Thyroid gland (tissue), 4 donors: ENCODE measurements at places on chromosomes 13 and 19. TPM values are rescaled to one million over a fixed set of nuclear protein-coding genes. Genes with fewer than 3 reads are reported as not detected.

GRCh38 chr19:35127871-35128270 lies 7.0 kb downstream of the LGI4 start:
- no peak overlapping the region for H3K27ac ChIP-seq
- no peaks in the 10 kb centered on the region for H3K27me3 ChIP-seq
- no peak overlapping the region for H3K4me3 ChIP-seq
- no peaks in the 10 kb centered on the region for H3K36me3 ChIP-seq
- no peak for DNase-seq
- peaks cover 16% of the 10 kb centered on the region for H3K4me1 ChIP-seq

DNA sequence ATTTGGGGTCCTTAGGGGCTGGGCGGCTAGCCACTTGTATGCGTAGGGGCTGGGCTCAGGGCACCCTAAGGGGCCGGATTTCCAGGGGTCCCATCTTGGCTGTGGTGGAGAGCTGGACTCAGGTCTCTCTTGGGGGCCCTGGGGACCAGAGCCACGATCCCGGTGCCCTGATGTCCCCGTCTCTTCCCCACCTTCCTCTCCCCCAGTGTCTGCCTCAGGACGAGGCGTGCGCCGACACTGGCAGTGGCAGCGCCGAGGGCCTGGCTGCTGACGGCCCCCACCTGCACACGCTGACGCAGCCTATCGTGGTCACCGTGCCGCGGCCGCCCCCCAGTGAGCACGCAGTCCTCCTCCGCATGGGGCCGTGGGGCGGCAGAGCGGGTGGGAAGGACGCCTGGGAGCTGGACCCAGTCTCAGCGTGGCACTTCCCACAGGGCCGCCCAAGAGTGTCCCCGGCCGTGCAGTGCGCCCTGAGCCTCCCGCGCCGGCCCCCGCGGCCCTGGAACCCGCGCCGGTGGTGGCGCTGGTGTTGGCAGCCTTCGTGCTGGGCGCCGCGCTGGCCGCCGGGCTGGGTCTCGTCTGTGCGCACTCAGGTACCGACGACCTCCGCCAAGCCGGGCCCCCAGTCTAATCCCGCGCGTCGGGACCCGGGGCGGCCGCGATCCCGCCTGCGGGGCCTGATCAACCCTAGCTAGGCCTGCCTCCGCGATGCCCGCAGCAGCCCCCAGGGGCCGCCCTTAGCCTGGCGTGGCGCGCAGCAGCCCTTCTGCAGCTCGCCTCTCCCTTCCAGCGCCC lies 2.7 kb upstream of the SNAPC2 start:
- H3K27ac ChIP-seq: no peak overlapping the region
- no peak overlapping the region for H3K4me3 ChIP-seq
- peaks cover 11% of the 10 kb centered on the region for H3K36me3 ChIP-seq
- H3K27me3 ChIP-seq: peaks cover 4% of the 10 kb centered on the region

DNA sequence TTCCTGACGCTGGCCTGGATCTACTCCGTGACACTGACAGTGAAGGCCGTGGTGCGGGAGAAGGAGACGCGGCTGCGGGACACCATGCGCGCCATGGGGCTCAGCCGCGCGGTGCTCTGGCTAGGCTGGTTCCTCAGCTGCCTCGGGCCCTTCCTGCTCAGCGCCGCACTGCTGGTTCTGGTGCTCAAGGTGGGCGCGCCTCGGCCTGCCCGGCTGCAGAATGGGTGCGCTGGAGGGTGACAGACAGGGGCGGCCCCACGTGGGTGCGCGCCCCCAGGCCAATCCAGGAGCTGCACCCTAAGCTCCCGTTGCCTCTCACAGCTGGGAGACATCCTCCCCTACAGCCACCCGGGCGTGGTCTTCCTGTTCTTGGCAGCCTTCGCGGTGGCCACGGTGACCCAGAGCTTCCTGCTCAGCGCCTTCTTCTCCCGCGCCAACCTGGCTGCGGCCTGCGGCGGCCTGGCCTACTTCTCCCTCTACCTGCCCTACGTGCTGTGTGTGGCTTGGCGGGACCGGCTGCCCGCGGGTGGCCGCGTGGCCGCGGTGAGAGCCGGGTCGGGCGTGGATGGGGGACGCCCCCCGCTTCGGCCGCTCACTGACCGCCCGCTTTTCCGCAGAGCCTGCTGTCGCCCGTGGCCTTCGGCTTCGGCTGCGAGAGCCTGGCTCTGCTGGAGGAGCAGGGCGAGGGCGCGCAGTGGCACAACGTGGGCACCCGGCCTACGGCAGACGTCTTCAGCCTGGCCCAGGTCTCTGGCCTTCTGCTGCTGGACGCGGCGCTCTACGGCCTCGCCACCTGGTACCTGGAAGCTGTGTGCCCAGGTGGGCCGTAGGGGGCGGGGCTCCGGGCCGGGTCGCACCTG lies 7.2 kb downstream of the ABCA7 start:
- no peak overlapping the region for H3K4me3 ChIP-seq
- no peaks in the 10 kb centered on the region for H3K4me1 ChIP-seq
- H3K27ac ChIP-seq: no peak overlapping the region

DNA sequence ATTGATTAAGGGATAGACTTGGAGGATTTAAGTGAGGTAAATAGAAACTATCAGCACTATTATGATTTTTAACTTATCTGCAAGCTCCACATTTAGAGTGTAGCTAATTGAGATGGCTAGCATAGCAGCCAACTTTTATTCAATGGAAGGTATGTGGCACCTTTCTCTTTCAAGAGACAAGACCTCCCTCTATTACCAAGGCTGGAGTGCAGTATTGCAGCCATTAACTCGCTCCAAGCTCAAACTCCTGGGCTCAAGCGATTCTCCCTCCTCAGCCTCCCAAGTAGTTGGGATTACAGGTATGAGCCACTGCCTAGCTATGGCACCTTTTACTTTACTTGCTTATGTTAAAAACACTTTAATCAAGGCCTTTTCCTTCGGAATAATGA lies 8.2 kb downstream of the TPT1 start:
- H3K27me3 ChIP-seq: no peaks in the 10 kb centered on the region
- DNase-seq: no peak
- H3K36me3 ChIP-seq: peaks cover 27% of the 10 kb centered on the region
- peaks cover 23% of the 10 kb centered on the region for H3K4me1 ChIP-seq
- no peak overlapping the region for H3K4me3 ChIP-seq

DNA sequence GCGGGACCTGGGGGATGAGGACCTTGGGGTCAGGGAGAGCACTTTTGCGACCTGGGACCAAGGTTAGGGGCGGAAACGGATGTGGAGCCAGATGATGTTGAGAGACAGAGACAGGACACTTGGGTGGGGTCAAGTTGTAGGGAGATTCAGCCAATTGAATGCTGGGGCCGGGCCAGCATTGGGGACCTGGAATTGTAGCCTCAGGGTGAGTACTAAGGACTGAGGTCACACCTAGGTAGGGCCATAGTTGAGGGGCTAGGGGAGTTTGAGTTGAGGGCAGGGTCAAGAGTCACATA lies 1.2 kb downstream of the ALKBH7 start:
- peaks cover 20% of the 10 kb centered on the region for H3K4me1 ChIP-seq
- peak overlapping the region; percentile 7 for H3K27ac ChIP-seq
- H3K36me3 ChIP-seq: peaks cover 5% of the 10 kb centered on the region
- no peaks in the 10 kb centered on the region for H3K27me3 ChIP-seq
- peak overlapping the region; percentile 95 for H3K4me3 ChIP-seq

- peak overlapping the region; percentile 73 for H3K27ac ChIP-seq
- H3K27me3 ChIP-seq: no peaks in the 10 kb centered on the region
- H3K4me1 ChIP-seq: peaks cover 11% of the 10 kb centered on the region
- H3K36me3 ChIP-seq: no peaks in the 10 kb centered on the region
Observed at GRCh38 chr13:24159357-24159756, 1.2 kb upstream of the SPATA13 start.

DNA sequence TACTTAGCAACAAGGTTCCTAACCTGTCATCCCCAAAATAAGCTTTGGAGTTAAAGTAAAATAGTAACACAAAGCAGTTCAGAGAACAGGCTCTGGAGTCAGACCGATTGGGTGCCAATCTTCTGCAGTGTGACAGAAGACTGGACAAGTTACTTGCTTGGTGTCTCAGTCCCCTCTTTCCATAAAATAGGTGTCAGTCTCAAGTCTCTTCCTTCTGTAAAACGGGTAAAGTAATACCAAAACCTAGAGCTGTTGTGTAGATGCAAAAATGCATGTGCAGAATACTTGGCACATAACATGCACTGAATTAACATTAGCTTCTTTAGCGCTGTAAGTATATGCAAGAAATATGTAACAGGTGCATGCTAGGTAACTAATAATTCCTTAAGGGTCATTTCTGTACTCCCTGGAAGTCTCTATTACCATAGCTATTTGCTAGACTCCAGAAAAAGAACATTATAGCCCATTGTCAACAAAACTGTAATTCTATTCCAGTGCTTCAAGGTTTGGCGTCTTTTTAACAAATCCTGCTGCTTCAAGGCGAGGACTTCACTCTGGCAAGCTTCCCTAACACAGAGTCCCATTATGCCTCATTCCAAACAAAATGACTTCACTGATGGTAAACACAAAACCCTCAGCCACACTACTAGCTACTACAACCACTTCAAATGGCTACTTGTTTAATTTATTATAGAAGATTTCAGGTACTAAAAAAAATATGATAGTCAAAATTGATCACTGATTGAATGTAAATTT lies 32.8 kb downstream of the ELF1 start:
- H3K27me3 ChIP-seq: no peaks in the 10 kb centered on the region
- H3K27ac ChIP-seq: peak overlapping the region; percentile 87
- H3K4me1 ChIP-seq: peaks cover 64% of the 10 kb centered on the region

DNA sequence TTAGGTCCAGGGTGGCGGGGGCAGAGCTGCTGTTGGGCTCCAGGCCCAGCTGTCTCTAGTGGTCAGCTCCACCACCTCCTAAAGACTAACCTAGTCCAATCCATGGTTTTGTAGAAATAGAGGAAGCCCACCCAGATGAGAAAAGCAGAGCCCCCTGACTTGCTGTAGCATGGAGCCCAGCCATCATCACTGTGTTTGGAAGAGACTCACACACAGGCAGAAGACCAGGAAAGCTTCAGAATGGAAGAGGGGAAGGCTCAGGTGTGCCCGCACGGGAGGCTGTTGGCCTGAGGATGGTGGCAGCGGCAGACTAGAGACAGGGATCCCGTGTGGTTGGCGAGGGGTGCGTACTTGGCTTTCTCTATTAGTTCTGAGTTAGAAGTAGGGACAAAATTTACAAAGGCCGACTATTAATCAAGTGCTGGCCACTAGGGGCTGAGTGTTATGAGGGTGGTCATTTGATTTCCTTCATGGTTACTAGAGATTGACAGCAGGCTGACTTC lies 193.2 kb upstream of the SOX1 start:
- H3K4me3 ChIP-seq: no peak overlapping the region
- no peaks in the 10 kb centered on the region for H3K27me3 ChIP-seq
- no peak overlapping the region for H3K27ac ChIP-seq

- H3K27ac ChIP-seq: peak overlapping the region; percentile 15
- H3K27me3 ChIP-seq: no peaks in the 10 kb centered on the region
- peaks cover 33% of the 10 kb centered on the region for H3K4me1 ChIP-seq
- DNase-seq: no peak
- no peaks in the 10 kb centered on the region for H3K36me3 ChIP-seq
Observed at GRCh38 chr19:38089440-38089839, 134.6 kb downstream of the DPF1 start.

DNA sequence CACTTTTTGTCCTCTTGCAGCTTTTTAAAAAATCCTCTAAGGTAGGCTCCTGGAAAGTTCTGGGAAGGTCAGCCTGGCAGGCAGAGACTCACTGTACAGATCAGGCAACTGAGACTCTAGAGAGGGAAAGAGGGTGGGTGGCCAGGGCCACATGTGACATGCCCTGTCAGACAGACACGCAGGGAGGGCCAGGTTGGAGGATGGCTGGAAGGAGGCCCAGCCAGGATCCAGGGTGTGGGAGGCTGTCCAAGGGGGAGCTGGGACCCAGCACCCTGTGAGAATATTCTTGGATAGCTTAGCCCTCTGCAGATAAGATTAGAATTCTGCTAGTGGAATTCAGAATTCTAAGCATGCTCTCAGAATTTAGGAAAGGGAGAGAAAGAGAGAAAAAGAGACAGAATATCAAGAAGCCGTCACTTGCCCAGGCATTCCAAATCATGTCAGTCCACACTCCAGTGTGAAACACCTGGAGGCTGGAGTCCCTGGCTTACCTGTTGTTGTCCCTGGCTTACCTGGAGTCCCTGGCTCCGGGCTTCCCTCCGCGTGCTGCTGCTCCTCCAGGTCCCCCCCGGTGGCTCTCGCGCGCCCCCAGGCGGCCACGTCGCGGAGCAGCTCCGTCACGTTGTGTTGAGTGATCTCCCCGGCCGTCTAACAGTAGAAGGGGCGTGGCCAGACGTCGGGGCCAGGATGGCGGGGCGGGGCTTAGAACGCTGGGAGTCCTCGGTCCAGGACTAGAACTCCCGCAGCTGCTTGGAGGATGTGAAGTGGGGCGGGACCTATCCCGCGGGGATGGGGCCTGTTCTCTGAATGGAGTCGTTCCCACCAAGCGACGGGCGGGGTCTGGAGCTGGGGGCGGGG lies 2.8 kb upstream of the TNNI3 start:
- peak; percentile 82 for DNase-seq
- no peak overlapping the region for H3K27ac ChIP-seq
- no peaks in the 10 kb centered on the region for H3K36me3 ChIP-seq
- no peak overlapping the region for H3K4me3 ChIP-seq

The OR7D2 gene
- total RNA-seq: not detected

The LRFN3 gene
- total RNA-seq: 7.1 TPM

The NKPD1 gene
- 1.3 TPM for total RNA-seq

The RFPL4AL1 gene
- total RNA-seq: not detected

The CFAP97D2 gene
- total RNA-seq: not detected

The NLRP5 gene
- total RNA-seq: not detected

The NOTCH3 gene
- 53.9 TPM for total RNA-seq
